NCI-H1694 treated with DMSO at 0.1 percent for 48 hours (cell line): ENCODE measurements at places on chromosomes 16 and 17.
A peak's percentile ranks its signal among the peaks of the same experiment; 100 is the strongest.

DNA sequence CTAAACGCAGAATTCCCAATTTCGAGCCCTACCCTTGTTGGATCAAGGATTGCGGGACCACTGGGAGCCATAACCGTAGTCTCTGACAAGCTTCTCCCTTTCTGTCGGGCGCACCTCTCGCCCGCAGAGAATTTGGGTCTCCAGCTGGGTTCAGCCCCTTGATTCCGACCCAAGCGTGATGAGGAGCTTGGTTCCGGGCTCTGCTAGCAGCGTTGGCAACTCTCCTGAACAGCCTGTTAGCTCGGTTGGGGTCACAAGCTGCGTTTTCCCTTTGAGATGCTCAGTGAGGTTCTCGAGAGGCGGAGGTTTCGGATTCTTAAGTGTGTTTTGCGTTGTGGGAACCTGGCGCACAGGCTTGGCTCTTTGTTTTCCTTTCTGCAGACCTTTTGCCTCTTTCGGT, 655 bp downstream of the ATXN1L start:
- no peak for DNase-seq

DNA sequence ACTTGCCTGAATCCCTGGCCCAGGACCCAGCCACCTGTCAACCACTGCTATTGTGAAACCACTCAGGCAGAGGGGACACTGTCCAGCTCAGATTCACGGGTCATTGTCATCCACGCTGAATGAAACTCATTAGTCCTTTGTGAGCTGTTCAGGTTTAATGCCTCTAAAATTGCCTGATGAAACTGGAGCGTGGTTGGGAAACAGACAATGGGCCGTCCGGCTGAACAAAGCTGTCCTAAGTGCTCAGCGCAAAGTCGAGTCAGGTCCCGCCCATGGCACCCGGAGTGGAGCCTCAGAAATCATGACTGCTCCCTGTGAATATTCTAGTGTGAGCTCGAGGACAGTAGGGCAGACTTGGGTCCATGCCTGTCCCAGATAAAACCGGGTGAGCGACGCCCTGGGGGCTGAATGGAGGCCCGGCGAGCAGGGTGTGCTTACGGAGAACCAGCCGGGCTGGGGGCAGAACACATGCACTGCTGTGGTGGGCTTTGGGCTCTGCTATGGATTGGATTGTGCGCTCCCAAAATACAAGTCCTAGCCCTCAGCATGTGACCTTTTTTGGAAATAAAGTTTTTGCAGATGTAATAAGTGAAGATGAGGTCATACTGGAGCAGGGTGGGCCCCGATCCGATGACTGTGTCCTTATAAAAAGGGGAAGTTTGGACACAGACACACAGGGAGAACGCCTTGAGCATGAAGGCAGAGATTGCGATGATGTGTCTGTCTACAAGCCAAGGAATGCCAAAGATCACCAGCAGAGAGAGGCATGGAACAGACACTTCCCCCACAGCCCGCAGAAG, 12.9 kb upstream of the CMIP start:
- DNase-seq = no peak

DNA sequence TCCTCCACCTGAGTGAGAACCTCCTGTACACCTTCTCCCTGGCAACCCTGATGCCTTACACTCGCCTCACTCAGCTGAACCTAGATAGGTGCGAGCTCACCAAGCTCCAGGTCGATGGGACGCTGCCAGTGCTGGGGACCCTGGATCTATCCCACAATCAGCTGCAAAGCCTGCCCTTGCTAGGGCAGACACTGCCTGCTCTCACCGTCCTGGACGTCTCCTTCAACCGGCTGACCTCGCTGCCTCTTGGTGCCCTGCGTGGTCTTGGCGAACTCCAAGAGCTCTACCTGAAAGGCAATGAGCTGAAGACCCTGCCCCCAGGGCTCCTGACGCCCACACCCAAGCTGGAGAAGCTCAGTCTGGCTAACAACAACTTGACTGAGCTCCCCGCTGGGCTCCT, 679 bp downstream of the GP1BA start:
- no peak for DNase-seq

GRCh38 chr17:77086433-77087010, 54.2 kb upstream of the SEC14L1 start:
- DNase-seq = peak; percentile 27

DNA sequence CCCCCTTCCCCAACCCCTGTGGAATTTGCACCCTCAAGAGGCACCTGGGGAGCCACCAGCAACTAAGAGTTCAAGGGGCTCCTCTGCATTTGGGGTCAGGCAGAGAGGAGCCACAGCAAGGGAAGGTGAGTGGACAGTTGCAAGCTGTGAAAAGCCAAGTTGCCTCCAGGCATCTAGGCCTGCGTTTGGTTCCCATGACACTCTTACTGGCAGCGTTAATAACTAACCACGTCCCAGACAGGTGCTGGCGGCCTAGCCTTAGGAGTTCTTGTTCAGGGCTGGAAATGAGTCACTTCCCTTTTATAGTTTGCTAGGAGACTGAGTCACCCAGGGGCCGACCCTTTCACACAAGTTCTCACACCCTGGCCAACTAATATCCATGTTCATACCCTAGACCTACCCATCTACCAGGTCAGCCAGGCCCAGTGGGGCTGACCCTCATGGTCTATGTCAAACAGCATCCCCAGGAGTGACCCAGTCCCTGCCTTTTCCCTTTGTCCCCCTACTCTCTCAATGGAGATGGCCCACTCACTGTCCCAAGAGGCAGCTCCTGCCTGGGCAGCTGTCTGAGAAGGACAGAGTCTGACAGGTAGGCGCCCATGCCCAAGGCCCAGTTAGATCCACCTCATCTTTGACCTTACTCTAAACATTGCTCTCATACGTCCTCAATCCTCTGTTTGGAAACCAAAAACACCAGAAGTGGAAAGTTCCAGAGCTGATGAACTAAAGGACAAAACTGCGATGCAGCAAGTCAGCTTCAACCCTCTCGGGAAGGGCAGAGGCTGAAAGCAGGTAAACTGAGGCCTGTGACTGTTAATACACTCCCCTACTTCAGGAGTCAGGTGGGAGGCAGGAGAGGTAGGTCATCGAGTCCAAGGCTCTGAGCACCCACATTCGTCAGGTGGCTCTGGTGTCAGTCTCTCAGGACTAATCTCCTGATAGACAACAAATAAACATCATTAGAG, 300.6 kb downstream of the SOX9 start:
- DNase-seq = no peak

DNA sequence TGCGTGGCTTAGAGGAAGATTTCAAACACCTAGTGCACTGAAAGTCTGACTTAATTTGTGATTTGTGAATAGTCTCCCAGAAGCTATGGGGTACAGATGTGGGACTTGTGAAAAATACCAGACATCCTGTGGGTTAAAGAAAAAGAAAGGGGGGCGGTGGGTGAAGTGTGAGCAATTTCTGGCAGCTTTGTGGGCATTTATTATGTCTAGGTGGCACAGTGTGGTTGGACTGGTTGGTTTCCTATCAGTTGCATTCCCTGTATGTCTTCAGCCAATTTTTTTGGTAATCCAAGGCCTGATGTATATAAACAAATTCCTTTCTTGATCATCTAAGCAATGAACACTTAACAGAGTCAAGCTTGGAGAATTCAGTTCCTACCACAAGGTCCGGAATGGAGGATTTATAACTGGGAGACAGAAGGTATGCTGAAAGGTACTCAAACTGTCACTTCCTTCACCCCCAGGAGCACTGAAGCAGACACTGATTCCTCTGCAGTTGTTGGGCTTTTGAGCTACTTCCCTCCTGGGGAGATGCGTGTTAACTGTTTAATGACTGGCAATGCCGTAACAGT, 211.6 kb downstream of the WWOX start:
- no peak for DNase-seq

DNA sequence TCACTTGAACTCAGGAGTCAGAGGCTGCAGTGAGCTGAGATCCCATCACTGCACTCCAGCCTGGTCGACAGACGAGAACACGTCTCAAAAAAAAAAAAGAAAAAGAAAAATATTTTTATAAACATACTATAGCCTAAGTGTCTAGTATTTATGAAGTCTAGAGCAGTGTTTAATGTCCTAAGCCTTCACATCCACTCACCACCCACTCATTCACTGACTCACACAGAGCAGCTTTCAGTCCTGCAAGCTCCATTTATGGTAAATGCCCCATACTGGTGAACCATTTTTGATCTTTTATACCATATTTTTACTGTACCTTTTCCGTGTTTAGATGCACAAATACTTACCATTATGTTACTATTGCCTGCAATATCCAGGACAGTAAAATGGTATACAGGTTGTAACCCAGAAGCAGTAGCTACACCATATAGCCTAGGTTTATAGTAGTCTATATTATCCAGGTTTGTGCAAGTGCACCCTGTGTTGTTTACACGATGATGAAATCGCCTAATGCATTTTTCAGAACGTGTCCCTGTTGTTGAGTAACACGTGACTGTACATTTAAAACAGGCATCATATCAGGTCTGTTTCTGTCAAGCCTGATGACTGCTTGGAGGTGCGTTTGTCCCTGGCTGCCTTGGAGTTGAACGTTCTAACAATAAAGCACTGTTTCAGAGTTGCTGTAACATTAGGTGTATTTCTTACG, 10.1 kb downstream of the NUDT7 start:
- no peak for DNase-seq

DNA sequence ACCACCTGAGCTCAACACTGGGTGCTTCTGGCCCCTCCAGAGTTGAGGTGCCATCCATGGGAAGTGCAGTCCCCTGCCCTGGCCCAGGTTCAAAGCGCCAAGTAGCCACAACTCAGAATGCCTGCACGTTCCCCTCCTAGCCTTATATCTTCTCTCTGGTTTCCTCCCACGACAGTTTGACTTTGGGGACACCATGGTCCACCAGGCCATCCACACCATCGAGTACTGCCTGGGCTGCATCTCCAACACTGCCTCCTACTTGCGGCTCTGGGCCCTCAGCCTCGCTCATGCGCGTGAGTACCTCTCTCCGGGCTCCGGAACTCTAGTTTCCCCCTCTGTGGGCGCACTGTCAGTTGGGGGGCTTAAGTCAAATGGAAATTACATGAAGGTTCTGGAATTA, 22.4 kb upstream of the NAGLU start:
- DNase-seq = no peak

GRCh38 chr17:21177854-21178600, 35.9 kb downstream of the TMEM11 start:
- DNase-seq = no peak

DNA sequence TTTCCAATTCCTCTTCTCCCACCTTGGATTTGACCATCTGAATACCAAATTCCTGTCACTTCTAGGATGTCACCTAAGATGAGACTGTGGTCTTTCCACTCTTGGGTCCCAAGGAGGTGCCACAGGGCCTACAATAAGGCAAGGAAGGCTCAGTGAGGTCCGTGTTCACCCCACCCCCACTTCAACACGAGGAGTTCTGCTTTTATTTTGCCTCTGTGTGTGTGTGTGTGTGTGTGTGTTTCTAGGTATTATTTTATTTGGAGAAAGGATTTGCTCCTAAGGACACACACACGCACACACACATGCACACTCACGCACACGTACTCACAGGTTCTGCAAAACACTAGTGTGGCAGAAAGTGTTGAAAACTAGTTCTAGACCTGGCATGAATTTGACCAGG, 24.5 kb upstream of the PHOSPHO1 start:
- DNase-seq = no peak

DNA sequence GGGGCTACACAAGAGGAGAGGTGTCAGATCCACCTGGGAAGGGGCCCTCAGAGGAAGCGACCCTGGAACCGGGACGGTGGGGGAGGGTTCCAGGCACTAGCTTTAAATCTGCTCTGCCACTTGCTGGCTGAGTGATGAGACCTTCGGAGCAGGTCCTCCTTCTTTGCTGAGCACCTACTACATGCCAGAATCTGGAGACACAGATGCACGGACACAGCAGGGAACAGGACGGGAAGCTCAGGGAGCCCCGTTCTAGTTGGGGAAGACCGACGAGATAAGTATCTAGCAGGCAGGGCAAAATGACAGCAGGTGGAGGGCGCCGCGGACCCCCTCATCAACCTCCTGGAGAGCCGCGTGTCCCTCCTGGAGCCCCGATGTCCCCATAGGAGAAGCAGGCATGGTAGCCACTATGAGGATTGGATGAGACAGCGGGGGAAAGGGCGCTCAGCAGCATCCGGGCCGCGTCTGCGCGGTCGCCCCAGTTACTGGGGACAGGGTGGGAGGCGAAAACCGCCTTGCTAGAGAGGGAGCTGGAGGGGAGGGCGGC, 27.2 kb downstream of the SBK1 start:
- no peak for DNase-seq

DNA sequence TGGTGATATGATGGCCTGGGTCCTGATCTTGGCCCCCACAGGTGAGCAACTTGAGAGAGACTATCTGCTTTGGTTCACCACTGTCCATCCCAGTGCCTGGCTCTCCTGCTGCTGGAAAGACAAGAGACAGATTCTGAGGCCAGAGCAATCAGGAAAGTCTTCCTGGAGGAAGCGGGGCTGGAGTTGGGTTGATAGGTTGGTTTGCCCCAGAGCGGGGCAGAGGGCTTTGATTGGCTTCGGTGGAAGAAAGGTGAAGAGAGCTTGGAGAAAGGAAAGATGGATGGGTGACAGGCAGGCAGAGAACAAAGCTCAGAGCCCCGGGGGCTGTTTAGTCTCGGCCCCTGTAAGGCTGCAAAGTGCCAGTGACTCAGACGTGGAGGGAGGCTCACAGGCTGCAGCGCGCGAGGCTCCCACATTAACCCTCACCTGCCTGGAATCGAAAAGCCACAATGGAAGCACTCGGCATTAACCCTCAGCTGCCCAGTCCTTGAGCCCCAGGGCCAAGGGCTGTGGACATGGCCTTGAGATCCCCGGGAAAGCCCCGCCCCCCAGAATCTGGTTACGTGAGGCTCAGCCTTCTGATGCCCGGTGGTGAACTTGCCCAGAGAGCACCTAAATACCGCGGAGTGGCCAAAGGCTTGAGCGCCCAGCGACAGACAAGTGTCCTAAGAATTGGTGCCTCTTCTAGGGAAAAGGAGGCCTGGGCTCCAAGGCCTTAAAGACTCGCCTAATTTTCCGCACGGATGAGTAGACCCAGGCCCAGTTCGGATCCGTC, 996 bp upstream of the CPNE2 start:
- DNase-seq = no peak

GRCh38 chr16:89039756-89040155, 53.9 kb upstream of the ACSF3 start:
- DNase-seq = no peak

- no peak for DNase-seq
Observed at GRCh38 chr16:66800856-66801255, 528 bp downstream of the TERB1 start.

DNA sequence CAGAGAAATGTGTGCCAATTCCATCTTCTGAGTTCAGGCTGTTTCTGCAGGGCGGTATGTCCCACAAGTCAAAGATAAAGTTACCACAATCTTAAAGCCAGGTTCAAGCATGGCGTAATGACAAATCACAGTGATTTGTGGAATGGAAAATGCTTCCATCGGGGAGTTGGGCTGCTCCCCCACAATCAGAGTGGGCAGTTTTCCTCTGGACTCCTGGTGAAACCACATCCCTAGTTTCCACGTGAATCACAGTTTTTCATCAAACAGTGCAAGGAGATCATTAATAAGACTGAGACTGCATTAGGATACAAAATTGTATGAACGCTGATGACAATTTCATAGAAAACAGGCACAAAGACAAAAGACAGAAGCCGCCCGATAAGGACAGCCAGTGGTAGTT, 3.6 kb downstream of the LITAF start:
- DNase-seq = no peak

GRCh38 chr16:1036726-1037393, 35.7 kb upstream of the SSTR5 start:
- no peak for DNase-seq

GRCh38 chr16:13426269-13426668, 493.7 kb upstream of the ERCC4 start:
- no peak for DNase-seq

GRCh38 chr17:28615260-28615940, 1.4 kb upstream of the RSKR start:
- no peak for DNase-seq
